ENCODE measurements at places on chromosomes 1 and 21.

DNA sequence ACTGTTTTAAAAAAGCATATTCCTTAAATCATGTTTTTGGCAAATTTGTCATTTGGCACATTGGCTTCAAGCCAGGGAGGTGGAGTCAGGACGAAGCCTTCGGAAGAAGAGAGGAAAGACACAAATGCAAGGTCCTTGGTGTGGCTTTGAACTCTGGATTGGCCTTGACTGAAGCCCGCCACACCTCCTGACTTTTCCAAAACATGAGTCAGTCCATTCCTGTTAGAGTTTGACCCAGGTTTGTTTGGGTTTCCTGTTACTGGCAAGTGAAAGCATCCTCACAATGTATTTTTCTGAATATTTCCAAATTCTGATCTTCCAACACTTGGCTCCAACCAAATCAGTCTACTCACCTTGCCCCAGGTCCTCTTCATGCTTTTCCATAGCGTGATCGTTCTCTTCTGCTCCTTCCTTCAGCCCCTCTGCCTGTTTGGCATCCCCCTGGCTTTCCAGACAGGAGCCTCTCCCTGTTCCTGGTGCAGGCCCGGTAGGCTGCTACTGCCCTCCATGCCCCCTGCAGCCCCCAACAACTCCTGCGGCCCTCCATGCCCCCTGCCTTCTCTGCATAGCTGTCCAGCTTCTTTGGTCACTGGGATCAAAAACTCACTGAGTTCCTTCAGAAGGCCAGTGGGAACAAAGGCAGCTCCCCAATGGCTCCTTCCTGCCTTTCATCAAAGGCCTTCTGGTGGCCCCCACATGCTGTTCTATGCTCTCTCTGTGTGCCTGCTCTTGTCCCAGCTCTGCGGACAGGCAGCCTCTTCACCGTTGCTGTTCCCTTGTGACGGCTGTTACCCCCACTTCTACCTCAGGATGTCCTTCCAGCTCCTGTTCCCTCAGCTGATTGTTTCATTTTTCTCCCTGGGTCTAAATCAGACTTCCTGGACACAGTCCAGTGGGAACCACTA, 30.4 kb upstream of the SLC30A1 start:
- no peak for DNase-seq

- no peak for DNase-seq
These were observed 149.2 kb downstream of the OMA1 start for GRCh38 chr1:58397187-58397820.

GRCh38 chr1:197776351-197777105, 1.2 kb upstream of the DENND1B start:
- DNase-seq: peak; percentile 85

DNA sequence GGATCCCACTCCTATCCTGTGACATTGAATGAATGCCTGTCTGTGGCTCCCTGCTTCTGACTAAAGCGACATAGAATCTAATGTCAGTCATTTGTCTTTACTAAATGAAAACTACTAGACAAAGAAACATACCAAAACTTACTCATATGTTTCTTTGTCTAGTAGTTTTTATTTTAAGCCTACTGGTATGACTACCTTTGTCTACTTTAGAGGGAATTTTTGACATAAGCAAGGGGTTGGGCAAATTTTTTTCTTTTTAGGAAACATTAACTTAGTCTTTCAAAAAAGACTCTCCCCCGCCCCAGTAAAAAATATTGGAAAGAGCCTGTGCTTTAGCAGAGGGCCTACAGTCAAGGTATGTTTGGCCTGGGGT, 4.9 kb downstream of the NEK7 start:
- no peak for DNase-seq

DNA sequence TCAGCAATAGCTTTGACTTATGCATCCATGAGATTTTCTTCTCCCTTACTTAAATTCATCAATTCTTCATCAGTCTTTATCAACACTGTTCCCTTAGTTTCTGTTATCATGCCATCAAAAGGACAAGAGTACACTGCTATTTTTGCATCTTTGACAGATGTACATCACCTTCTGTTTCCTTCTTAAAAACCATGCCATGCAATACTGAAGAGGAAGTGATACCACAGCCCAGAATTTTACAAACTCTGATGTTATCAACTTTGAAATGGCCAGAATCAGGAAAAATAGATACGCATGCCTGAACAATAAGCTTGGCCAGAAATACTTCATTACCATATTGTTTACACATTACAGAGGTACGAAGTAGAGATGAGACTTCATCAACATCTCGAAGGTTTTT, 21.1 kb downstream of the FMO5 start:
- DNase-seq: no peak

DNA sequence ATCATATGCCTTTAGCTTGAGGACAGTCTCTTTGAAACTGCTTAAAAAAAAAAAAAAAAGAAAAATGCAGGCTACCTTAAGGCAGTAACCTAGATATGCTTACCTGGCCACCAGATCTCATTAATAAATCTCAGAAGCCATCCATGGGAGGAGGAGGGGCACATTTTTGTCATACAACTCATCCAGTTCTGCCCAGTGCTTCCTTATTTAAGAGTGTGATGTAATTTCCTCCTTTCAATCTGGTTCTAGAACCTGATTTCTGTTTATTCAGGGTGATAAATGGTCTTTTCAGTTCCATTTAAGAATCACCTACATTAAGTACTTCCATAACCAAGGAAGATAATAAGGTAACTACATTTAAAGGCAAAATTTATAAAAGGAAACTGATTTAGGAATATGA, 6.1 kb downstream of the ERRFI1 start:
- no peak for DNase-seq

Measured in astrocyte of the cerebellum (primary cell).